NCI-H524 treated with DMSO at 0.1 percent for 48 hours (cell line): ENCODE measurements at places on chromosomes 1 and 21.

DNA sequence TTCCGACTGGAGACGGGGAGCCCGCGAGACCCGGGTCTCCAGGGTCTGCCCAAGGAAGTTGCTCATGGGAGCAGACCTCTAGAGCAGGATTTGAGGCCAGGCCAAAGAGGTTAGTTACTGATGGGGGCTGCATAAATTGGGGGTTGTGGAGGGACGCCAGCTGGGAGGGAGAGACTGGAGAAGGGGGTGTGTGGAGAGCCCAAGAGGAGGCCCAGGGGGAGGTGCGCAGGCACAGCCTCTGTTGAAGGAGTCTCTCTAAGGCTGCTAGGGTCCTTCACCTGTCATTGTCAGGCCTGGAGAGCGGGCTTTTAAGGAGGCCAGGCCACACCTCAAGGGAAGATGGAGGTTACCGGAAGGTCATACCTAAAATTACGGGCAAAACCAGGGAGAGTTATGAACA is 363 bp downstream of the PLA2G5 start:
- no peak for DNase-seq

DNA sequence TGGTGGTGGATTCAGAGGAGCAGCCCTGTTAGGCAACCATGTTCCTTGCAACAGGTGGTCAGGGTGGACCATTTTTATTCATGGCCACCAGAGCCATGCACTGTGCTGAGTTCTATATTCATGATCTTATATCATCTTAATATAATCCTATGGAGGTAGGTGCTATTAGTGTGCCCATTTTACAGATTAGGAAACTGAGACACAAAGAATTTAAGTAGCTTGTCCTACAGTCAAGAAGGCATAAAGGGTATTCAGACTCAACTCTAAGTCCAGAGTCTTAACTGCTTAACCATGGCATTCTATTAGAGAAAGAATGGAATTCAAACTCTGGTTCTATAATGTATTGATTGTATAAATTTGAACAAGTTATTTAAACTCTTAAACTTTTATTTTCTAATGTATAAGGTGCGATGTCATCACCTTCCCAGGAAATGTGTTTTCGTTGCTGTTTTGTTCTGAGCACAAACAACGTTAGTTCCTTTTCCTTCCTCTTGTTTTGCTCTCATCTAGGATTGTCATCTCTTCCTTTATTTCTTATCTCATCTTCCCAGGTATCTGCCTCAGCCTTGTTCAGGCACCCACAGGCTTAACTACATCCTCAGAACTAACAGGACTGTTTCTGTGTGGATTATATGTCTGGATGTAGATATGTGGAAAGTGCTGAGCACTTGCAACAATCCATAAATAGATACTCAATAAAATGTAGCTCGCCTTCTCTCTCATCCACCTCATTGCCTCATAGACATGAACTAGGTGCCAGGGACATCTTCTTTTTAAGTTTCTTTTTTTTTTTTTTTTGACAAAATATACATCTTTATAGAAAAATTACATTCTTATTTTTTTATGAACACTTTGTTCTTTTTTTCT is 207.1 kb downstream of the NFIA start:
- DNase-seq = no peak

DNA sequence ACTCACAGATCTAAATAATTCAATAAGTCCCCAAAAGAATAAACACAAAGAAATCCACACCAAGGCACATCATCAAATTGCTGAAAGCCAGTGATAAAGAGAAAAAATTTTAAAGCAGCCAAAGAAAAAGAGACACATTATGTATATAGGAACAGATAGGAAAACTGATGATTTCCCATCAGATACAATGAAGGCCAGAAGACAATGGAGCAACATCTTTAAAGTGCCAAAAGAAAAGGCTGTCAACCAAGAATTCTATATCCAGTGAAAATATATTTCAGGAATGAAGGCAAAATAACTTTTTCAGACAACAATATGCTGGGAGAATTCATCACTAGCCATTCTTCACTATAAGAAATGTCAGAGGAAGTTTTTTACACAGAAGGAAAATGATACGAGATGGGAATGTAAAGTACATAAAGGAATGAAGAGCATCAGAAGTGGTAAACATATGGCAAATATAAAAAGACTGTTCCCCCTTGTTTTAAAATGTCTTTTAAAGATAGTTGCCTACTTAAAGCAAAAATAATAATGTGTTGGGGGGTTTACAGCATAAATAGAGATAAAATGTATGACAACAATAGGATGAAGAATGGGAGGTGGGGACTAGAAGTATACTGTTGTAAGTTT is 9.4 kb upstream of the MYOG start:
- no peak for DNase-seq

DNA sequence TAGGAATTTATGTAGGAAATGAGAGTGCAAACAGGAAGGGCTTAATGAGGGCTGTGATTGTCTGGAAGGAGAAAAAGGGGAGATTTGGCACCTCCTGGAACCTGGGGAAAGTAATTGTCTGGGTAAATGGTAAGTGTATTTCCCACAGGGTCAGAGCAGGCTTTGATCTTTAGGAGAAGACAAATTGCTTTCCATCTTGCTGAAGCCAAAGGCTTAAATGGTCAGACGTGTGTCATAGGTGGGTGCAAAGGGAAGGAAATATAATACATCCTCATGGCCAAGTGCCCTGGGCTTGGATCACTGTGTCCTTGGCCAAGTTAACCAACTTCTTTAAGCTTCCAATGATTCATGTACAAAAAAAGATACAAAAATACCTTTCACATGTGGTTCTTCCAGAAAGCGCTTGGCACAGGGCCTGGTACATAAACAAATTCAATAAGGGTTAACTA is 1.3 kb upstream of the DUSP23 start:
- DNase-seq = no peak

DNA sequence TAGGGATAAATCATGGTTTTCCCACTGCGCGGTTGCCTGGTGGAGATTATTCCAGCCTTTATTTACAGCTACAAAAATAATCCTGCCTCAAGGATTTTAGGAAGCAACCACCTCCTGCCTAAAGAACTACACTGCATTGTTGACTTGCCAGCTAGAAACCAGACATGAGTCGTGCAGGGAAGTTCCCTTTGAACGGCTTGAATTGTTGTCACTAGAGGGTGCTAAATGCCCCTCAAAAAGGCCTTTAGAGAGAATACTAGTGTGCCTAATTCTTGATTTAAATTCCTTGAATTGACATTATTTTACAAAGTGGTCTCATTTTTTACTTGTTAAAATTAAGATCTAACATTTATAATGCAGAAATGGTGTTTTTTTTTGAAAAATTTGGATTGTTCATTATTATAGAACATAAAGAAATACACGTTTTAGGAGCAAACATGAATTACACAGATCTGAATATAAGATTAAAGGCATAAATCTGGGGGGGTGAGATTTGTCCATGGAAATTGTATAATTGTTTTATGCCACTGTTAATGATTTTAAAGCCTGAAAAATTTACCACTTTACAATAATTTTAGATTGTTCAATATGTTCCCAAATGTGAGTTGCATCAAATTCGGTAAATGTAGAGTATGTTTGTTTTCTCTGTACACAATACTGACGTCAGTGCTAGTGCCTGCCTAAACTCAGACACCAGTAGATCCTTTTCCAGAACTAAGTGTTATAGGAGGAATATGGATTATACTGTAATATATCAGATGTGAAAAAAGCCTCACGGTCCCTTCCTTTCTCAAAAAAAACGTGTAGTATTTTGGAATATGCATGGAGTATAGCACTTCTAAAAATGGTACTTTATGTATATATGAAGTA is 7.6 kb upstream of the ERG start:
- DNase-seq = peak; percentile 4

DNA sequence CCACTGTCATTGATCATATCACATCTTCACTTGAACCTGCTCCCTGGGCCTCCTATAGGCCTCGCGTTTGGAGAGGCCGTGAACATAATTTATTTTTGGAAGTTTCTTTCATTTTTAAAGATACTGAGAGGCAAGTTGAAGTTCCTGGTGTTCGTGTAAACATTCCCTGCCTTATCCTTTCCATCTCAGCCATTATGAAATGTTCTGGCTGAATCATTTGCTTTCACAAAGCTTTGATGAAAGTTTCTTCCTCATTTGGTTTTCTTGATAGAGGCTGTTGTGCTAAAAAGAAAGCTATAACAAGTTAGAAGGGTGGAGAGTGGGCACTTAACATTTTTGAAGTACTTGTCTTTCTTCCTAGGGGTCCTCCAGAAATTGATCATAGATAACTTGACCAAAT is 15.5 kb downstream of the CAMTA1 start:
- DNase-seq = no peak

- no peak for DNase-seq
These were observed 455.5 kb downstream of the TTLL7 start for GRCh38 chr1:83543222-83543973.

DNA sequence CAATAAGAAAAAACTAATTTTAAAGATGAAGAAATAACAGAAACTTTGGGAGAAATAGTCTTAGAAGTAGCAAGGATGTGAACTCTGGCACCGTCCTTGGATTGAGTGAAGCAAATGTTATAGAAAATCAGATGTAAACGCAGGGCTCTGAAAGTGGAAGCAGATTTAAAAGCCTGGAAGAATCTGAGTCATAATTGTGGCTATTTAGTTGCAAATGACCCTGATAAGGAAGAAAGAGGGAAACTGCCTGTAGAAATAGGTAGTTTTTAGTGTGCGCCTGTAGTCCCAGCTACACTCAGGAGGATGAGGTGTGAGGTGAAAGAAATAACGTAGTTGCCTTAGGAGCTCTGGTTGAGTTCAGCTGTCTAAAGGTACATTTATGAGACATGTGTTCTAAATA is 101.0 kb downstream of the NGF start:
- DNase-seq = no peak

GRCh38 chr1:94237291-94238226 is at the start of gene ARHGAP29:
Gene ARHGAP29, minus strand, starts transcription at chr1:94237584. Its CDS starts 5,973 bp downstream, at chr1:94231611.
- no peak for DNase-seq

DNA sequence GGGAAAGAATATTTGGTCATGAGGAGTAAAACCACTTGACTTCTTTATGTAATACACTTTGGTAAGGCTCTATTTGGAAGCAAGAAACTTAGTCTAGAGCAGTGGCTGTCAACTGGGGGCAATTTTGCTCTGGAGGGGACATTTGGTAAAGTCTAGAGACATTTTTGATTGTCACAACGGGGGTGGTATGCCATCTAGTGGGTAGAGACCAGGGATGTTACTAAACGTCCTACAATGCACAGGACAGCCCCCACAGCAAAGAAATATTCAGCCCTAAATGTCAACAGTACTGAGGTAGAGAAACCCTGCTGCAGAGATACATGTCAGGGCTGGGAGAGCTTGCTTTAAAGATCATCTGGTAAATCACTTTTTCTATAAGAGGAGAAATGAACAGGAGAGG is 13.5 kb downstream of the FUCA1 start:
- no peak for DNase-seq

- DNase-seq = no peak
These were observed 11.3 kb downstream of the OLFML3 start for GRCh38 chr1:113990530-113990929.
